Activated CD4-positive, alpha-beta T cell treated with anti-CD3 and anti-CD28 coated beads, Interleukin-2, amount 10 ng/mL, durations not matched to agents 7 days and 5 days (primary cell): ENCODE measurements at places on chromosomes 5 and 9. TPM values are rescaled to one million over a fixed set of nuclear protein-coding genes. Genes with fewer than 3 reads are reported as not detected.
A peak's percentile ranks its signal among the peaks of the same experiment; 100 is the strongest.

DELE1 gene
- total RNA-seq: 72.1 TPM

CCDC187 gene
- total RNA-seq: not detected

MEIKIN gene
- not detected for total RNA-seq

LHX2 gene
- not detected for total RNA-seq

DNA sequence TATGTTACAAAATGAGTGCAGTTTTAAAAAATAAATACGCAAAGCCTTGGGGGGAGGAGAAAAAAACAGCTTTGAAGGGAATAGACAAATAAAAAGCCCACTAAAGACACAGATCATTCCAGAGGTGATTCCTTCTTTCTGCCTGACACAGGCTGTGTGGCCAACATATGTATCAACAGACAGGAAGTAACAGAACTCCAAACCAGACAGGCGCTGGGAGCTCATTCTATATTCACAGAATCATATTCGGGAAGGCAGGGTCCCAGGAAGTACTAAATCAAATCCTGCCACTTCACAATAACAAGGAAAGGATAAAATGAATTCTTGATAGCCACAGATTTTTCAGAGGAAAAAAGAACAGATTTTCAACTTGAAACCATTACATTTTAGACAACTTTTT, 62.1 kb downstream of the SEMA5A start:
- DNase-seq: no peak

DNA sequence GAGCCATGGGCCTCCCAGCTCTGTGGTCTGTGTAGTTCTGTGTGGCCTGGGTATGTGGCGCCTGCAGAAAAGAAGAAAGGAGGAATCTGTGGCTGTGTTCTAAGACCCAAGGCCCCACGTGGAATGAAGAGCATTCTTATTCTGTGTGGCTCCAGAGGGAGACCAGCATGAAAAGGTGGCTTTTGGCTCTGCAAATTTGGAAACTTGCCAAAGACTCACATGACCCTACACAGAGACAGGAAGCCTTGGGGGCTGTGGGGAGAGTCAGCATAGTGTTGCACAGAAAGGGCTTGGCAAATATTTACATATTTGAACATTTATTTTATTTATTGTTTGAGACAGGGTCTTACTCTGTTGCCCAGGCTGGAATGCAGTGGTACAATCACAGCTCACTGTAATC, 193.3 kb downstream of the TMEM38B start:
- DNase-seq: peak; percentile 10

DNA sequence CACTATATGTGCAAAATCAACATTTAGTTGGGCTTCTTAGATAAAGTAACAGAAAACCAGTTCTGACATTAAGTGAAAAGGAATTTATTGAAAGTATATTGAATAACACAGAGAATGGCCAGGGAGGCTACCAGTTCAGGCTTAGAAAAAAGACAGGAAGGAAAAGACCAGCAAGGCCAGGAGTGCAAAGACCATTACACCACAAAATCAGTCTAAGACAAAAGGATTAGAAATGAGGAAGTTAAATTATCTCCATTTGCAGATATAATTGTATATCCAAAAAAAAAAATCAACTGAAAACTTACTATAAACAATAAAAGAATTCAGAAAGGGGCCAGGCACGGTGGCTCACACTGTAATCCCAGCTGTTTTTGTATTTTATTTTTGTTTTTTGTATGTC, 4.8 kb upstream of the TEX10 start:
- DNase-seq: no peak

GRCh38 chr9:123058834-123059233, 25.4 kb downstream of the GPR21 start:
- no peak for DNase-seq

GRCh38 chr9:94212531-94212930, 46.6 kb upstream of the ZNF169 start:
- no peak for DNase-seq

DNA sequence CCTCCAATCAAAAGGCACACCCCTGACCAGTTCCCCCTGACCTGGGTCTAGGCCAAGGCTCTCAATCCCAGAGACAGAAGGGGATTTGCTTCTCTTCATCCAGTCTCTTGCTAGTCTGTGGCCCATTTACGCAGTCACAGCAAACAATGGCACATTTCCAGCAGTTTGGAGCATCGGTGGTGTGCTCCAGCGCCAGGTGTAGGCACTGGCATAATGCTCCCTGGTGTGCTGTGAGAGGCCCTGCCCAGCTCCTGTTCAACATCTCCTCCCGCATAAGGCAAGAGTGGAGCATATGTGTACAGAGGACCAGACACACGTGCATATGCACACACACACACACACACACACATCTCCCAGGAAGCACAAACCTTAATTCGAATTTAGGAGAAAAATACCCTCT, 79.5 kb upstream of the ERCC6L2 start:
- DNase-seq: no peak

DNA sequence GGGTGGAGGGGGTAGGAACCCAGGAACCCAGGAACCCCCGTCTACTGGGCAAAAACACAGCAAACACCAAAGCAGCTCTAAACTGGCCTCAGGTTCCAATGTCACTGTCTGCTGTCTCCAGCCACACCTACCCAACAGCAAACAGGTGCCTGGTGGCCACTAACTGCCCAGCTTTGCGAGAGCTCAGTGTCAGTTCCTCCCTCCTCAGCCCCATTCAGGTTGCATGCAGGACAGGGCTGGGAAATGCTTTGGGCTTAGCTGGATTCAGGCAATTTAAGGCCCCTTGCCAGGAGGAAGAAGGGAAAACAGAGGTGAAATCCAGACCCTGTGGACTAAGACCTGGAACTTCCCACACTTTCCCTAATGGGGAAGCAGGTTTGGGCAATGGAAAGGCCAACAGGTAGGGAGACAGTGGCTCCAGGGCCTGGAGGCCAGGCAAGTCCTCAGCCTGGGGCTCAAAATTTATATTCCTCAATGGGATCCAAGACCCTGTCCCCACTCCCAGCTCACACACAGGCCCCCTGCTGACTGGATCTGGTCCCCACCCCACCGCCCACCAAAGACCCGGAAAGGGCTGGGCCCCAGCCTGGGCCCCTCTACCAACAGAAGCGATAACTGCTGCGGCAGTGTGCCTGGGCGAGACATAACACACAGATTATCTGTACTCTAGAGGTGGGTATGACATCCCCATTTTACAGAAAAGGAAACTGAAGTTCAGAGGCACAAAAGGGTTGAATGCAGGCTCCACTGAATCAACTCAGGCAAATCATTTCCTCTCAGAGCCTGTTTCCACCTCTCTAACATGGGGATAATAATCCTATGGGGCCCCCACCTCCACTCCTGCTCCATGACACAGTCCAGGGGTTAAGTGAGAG, 3.5 kb downstream of the EEIG1 start:
- DNase-seq: no peak

GRCh38 chr5:132592521-132592920, 35.7 kb downstream of the RAD50 start:
- DNase-seq: no peak

DNA sequence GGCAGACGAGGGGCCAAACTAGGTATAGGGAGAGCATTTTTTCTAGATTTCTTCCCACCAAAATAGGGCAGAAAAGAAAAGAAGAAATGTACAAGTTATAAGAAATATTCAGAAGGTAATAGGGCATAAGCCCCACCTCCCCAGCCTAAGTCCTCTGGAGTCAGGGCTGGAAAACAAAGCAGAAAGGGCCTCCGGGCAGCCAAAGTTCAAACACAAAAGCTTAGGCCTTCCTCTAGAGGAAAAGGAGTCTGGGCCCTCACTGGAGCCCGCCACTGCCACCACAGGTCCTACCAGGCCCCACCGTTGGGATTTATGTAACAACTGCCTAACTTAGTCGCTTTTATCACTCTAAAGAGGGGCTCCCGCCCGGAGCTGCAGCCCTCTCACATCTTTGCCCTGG, 27.6 kb downstream of the TBC1D2 start:
- DNase-seq: no peak
